ENCODE measurements at places on chromosomes 12 and 14.
A peak's percentile ranks its signal among the peaks of the same experiment; 100 is the strongest.

- DNase-seq = no peak
Observed at GRCh38 chr12:20039562-20039961, 328.8 kb upstream of the PDE3A start.

DNA sequence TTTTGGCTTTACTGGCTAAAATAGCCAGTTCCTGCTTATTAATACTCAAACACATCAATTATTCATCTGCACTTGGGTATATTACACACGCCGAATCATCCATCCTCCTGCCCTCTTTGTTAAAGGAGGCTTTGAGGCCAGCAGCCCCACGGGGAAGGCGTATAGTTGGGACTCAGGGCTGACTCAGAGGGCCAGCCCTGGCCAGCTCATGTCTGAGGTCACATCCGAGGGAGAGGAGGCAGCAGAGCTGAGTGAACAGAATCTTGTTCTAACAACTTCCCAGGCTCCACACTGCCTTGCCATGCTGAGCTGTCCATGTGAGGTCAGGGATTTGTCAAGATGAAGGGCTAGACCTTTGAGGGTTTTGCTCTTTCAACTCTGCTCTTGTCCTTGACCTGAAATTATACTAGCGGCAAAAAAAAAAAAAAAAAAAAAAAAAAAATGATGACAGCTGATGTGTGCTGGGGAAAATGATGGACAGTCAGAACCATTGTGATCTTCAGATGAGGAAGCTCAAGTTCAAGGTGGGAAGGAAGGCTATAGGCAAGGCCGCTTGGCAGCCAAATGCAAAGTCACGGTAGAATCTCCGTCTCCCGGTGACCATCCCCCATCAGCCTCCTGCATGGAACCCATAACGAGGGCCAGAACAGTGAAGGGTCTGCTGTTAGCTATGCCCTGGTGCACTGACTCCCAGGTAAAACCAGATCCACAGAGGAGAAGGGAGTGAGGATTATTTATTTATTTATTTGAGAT lies 12.5 kb upstream of the MARK3 start:
- no peak for DNase-seq

GRCh38 chr12:10497602-10498001 lies 8.1 kb upstream of the EIF2S3B start:
- no peak for DNase-seq

DNA sequence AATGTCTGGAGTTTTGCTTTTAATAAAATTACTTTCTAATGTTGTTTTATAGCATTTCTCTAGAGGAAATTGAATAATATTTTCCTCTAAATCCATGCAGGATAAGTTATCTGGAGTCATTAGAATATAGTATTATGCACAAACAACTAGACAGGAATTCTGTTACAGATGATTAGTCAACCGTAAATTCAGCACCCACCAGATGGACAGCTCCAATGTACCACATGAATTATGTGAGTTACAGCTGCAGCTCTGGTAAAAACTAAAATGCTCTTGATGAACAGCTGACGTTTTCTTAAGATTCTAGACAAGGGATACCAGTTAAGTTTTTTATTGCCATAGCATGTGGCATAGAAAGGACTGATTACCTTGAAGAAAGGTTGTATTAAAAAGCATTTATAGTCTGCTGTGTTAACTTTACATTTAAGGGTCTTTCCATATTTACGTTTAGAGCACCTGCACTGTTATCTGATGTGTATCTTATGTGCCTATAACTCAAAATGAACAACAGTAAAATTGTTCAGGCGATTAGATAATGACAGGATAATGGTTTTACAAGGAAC lies 321.4 kb upstream of the LRFN5 start:
- DNase-seq = peak; percentile 19

- no peak for DNase-seq
Observed at GRCh38 chr12:106311139-106311538, 8.6 kb downstream of the TCP11L2 start.

GRCh38 chr12:50325890-50326391 lies 42.6 kb upstream of the LIMA1 start:
- no peak for DNase-seq

DNA sequence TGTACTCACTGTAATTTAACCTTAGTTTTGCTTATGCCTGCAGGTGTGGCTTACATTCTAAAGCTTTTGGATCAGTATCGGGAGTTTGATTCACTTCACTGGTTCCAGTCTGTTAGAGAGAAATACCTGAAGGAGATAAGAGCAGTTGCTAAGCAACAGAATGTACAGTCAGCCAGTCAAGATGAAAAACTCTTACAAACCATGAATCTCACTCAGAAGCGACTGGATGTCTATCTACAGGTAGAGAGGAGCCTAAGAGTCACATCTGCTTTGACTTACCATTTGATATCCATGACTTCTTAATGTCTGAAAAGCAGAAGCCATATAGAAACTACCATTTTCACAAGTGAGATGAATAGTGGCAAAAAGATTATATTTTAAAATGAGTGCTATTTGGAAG lies 56.5 kb downstream of the WASHC4 start:
- DNase-seq = peak; percentile 78

DNA sequence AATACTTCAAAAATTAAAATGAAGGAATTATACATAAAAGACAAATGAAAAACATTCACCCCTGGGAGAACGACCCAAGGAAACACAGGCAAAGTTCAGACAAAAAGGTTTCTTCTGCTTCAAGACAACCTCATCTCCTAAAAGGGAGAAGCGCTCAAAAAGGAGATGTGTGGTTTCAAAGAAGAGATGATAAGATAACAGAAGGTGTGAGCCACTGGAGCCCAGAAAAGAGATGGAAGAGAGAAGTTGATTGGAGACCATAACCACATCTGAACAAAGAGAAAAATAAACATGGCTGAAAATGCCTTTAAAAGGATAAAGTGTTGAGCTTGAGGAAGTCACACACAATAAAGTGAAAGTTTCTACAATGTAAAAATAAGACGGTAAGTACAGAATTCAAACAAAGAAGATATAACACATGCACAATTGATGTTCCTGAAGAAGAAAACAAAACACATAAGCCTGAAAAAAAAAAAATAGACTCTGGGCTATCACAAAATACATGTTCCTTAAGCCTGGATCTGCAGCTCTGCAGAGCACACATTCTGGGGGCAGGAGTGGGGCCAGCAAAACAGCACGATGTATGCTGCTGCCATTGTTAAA lies 51.6 kb upstream of the C14orf180 start:
- DNase-seq = no peak

All from DMS79 treated with DMSO at 0.1 percent for 48 hours (cell line).